ENCODE measurements at places on chromosomes 11 and 22.

DNA sequence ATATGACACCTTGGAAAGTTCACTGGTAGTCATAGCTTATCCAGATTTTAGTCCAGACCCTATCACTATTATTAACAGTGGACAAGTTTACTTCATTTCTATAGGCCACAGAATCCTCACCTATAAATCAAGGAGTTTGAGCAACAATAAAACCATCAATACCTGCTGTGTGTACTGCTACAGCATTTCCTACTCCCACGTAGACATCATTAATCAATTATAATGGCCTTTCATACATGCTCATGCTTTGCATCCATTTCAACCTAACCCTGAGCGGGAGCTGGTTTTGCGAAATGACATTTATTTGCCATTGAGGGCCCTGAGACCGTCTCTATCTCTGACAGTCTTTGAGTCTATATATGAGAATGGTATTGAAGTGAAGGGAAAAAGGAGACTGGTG is 312.3 kb downstream of the FAT3 start:
- no peak for DNase-seq

- no peak for DNase-seq
Observed at GRCh38 chr11:44079376-44079775, 13.3 kb downstream of the ACCS start.

- DNase-seq: no peak
Observed at GRCh38 chr22:44823396-44823795, 71.0 kb downstream of the ARHGAP8 start.

- no peak for DNase-seq
Observed at GRCh38 chr11:79312617-79313529, 128.0 kb downstream of the TENM4 start.

- no peak for DNase-seq
Observed at GRCh38 chr11:69027704-69028372, 14.8 kb upstream of the MRGPRF start.

DNA sequence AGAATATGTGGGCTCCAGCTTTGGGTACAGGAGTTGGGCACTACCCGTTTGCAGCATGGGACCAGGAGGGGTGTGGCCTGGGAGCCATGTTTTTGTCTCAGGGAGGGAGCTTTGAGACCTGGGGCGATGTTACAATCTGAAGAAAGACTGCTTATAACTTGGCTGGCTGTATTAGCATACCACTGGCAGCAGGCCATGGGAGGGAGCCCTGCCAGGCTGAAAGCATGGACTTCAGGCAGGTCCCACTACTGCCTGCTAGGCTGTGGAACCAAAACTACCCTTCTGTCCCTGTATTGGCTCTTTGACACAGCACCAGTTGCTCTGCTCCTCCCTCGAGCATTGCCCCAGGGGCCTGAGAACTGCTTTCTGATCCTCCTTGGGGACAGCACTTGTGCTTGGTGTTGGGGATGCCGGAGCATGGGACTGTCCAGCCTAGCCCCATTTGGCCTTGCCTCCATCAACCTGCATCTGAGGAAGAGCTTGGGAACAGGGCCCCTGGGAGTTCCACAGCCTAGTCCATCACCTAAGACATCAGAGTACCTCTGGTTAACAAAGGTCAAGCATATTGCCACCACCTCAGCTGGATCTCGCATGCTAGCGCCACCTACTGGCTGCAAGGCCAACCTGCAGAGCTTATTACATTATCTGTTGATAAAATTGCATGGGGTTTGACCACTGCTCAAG is 217.4 kb downstream of the SBF2 start:
- peak; percentile 23 for DNase-seq

GRCh38 chr11:102208835-102209234 is 98.6 kb downstream of the YAP1 start:
- no peak for DNase-seq

DNA sequence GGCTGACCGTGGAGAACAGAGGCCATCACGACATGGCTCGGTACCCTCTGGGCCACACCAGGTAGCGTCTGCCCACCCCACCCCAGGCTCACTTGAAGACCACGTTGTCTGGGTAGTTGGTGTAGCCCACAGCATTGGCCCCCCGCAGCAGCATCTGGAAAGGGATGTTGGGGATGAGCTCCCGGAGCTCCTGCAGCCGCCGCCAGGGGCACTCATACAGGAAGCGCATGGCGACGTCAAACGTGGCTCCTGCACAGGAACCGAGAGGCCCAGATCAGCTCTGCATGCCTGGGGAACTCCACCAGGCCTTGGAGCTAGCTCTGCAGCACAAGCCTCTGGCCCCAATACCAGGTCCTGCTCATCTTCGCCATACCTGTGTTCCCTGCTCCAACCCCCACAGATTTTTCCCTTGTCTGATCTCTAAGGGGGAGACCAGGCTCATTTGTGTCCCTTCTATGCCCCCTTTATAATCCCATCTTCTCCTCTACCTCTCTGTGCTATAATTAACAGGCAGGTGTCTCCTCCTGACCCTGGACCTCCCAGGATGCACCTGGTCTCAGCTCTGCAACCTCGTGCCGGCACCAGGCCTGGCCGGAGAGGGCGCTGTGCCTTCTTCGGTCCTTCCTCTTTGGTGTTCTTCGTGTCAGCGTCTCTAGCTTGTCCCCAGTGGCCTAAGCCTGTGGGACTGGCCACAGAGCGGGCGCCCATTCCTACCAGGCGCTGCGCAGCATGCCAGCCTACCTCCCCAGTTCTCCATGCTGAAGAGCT is 5.0 kb upstream of the LRFN4 start:
- DNase-seq: peak; percentile 25

- no peak for DNase-seq
Observed at GRCh38 chr11:60631944-60632343, 67.5 kb upstream of the MS4A8 start.

DNA sequence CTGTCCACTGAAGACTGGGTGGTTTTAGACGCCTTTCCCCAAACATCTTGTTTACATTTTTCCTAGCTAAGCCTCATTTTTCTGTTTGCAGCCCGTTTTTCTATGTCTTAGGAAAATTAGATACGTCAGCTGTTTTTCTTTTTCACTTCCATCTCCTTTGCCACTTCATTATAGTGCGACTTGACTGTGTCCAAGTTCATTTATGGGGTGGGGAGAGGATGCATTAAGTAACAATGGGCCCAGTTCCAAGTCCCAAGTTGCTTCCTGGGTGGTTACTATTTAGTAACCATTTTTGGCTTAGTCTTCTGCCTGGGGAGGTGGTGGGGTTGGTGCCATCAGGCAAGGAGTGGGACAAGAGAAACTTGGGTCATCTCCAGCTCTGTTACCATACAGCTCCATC is 83.0 kb downstream of the TRAF6 start:
- no peak for DNase-seq

GRCh38 chr11:69251057-69251393 is 42.9 kb upstream of the MYEOV start:
- no peak for DNase-seq

GRCh38 chr11:23856654-23857053 is 640.2 kb upstream of the LUZP2 start:
- no peak for DNase-seq

- no peak for DNase-seq
Observed at GRCh38 chr22:39209756-39210155, 35.0 kb downstream of the PDGFB start.

DNA sequence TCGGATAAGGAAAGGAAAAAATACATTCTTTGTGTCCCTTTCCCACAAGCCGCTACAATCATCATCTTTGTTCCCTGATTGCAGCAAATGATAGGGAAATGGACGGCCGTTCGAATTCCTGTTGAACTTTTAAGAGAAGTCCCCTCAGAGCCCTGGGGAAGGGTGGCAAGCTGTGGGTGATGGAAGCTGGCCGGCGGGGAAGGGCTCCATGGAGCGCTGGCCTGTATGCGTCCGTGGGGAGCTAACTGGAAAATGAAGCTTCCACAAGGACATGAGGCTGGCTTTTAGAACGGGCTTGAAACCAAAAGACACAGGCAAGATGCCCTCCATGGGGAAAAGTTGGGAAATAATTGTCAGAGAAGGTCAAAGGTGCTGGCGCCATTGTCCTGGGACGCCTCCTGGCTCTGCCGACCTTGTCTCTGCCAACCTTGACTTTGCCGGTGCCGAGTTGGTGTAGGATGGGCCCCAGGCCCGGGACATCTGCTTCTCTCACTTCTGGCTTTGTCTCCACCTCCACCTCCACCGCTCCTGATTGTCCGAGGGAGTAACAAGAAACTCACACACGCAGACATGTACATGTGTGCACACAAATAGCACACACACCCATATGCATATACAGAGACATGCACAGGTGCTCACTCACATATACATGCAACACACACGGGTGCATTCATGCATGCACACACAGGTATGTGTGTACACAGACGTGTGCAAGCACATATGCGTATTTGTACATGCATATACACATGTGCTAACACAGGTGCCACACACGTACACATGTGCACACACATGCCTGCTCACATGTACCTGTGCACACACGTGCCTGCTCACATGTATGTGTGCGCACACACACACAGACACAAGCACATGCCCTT is 14.5 kb upstream of the PPARA start:
- DNase-seq: no peak

GRCh38 chr11:103420593-103420992 is 311.4 kb downstream of the DYNC2H1 start:
- DNase-seq: no peak

- no peak for DNase-seq
Observed at GRCh38 chr22:38107692-38108515, 2.6 kb downstream of the BAIAP2L2 start.

DNA sequence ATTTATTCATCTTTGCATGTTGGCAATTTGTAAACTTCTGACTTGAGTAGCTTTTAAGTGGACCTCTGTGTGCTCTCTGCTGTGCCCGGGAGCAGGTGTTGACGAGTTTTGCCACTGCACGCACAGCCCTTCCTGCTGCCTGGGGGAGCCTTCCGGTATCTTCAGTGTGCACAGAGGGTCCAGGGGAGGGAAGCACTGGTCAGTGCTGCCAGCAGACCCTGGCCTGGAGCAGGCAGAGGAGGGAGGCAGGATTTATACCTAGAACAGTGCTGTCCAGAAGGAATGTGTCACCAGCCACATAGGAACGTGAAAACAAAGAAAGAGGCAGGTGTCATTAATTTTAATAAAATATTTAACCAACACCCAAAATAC is 403.6 kb downstream of the TBC1D22A start:
- DNase-seq: no peak

GRCh38 chr11:128660947-128661346 is 32.9 kb upstream of the FLI1 start:
- DNase-seq: no peak

DNA sequence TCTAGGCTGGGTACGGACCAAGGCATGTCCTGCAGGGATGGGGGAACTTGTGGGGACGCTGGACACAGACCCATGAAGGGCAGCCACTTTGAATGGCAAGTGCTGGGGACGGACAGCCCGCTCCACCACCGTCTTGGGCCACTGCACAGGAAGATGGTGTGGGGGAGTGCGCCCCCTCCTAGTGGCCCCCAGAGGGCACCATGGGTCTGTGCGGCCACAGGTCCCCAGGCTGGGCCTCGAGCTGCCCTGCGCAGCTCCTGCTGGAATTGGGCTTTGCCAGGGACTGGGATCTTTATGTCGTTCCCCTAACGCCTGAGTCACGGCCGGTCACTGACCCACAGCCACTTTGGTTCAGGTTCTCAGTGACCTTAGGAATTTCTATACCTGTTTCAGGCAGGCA is 44.4 kb downstream of the NAT10 start:
- DNase-seq: no peak

DNA sequence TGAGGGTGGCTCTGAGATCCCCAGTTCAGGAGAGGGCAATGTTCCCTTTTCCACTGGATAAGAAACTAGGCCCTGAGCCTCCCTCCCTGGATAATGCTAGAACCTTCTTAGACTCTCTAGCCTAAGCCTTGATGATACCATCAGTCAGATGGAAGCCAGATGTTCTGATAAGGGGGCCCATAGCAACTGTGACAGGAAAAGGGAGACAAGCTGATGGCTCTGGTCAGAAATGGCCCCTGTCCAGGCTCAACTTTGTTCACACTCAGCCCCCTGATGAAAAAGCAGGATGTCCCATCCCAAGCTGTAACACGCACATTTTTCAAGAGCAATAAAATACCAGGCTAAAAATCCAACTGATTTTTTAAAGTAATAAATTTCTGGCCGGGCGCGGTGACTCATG is 7.2 kb upstream of the OAF start:
- DNase-seq: no peak

DNA sequence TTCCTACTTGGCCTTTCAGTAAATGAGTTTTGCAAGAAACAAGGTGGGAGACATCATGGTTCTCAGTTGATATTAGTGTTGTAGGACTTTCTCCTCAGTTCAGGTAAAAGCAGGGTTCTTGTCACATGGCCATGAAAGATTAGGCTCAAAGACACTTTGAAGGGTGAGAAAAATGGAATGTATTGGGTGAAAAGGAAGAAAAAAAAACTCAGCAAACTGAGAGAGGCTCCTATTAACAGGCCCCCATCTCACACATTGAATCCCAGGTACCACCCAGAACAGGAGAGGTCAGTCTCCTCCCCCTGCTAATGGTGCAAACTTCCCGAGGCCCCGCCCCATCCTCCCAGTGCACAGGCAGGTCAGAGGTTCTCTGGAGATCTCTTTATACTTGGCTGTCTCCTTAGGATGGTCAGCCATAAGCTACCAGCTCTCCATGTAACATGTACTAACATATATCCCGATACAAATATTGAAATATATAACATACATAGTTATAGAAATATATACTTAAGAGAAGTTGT is 62.2 kb downstream of the MICAL2 start:
- DNase-seq: no peak

DNA sequence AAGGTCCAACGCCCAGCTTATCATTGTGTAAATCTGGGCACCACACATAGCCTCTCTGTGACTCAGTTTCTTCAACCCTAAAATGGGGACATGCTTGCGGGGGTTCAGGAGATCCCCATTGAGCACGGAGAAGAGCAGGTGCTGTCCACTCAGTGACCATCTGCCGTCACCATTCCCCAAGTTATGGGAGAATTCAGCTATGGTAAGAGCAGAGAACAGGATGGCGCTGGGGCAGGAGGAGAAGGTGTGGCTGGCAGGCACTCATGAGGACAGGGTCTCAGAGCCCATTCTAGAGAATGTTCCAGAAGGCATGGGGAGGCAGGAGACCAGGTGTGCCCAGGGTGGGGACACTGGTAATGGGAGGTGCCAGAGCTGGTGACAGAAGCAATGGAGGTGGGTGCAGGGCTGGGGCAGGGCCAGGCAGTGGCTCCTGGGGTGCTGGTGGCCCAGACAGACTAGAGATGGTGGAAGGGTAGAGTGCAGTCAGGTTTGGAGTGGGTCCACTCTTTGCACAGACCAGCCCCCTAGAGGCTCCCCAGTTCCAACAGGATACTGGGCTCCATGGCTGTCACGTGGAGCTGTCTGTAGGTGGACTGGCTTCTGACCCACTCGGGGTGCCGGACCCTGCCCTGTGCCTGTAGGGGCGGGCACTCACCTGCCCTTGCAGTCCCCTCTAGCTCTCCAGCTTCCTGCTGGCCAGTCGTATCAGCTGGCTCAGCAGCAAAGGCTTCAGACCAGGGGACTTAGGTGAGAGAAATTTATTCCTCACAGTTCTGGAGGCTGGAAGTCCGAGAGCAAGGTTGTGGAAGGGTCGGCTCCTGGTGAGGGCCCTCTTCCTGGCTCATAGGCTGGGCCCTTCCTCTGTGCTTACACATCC is 84.7 kb downstream of the CDKN1C start:
- DNase-seq: no peak
